Epithelial cell of proximal tubule (primary cell): ENCODE measurements at places on chromosomes 2 and 18. TPM values are rescaled to one million over a fixed set of nuclear protein-coding genes. Genes with fewer than 3 reads are reported as not detected.

Gene C2orf80
- not detected in 2 replicates for total RNA-seq

Gene CABLES1
- total RNA-seq = 6.1 and 19.7 TPM in 2 replicates

Gene RSAD2
- total RNA-seq = under 0.01 and 0.65 TPM in 2 replicates

Gene FAM110C
- 6.1 and 13.5 TPM in 2 replicates for total RNA-seq

Gene KCMF1
- 43.0 and 65.8 TPM in 2 replicates for total RNA-seq

Gene PJVK
- 0.58 and 0.65 TPM in 2 replicates for total RNA-seq
